Heart left ventricle (tissue), 16 donors: ENCODE measurements at places on chromosomes 16 and 17.

DNA sequence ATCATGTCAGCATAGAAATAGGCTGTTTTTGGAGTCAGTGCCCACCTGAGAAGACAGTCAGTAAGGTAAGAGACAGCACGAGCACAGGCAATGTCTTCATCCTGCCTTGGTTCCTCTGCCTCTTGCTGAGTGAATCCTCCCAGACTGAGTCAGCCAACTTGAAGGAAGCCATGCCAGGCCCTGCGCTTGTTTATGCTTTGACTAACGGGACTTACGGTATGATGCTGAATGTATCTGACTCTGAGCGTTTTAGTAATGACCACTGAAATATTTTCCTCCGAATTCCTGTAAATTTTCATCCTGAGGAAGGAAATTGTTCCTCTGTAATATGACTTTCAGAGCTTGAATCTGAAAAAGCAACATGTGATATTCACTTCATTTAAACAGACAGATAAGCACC is 18.0 kb downstream of the C17orf67 start:
- no peaks in the 10 kb centered on the region for H3K27me3 ChIP-seq
- DNase-seq, result no peak
- no peak overlapping the region for H3K4me3 ChIP-seq
- no peak overlapping the region for H3K27ac ChIP-seq

GRCh38 chr17:34665150-34665806 is 85.9 kb downstream of the TMEM132E start:
- no peak overlapping the region for H3K27ac ChIP-seq
- no peak for DNase-seq
- no peaks in the 10 kb centered on the region for H3K36me3 ChIP-seq
- H3K27me3 ChIP-seq, result no peaks in the 10 kb centered on the region

GRCh38 chr16:88854306-88855111 is 2.2 kb downstream of the GALNS start:
- DNase-seq, result no peak
- no peak overlapping the region for H3K4me3 ChIP-seq
- peaks cover 20% of the 10 kb centered on the region for H3K36me3 ChIP-seq

DNA sequence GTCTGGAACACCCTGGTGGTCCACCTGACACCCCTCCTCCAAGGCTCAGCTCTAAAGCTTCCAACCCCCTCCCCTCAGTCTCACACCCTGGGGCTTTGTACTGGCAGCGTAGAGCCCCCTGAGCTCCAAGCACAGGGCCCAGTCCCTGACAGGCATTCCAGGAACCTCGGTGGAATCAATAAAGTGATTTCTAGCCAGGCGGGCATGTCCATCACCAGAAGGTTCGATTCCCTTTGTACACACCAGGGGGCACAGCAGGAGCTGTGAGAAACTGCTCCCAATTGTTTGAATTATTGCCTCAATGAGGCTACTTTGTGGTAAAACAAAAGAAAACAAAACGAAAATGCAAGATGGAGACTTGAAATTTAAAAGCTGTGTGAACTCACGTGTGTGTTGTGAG is 51.8 kb downstream of the SMPD3 start:
- no peak for DNase-seq
- H3K4me1 ChIP-seq, result no peaks in the 10 kb centered on the region
- no peaks in the 10 kb centered on the region for H3K36me3 ChIP-seq
- H3K27ac ChIP-seq, result no peak overlapping the region

DNA sequence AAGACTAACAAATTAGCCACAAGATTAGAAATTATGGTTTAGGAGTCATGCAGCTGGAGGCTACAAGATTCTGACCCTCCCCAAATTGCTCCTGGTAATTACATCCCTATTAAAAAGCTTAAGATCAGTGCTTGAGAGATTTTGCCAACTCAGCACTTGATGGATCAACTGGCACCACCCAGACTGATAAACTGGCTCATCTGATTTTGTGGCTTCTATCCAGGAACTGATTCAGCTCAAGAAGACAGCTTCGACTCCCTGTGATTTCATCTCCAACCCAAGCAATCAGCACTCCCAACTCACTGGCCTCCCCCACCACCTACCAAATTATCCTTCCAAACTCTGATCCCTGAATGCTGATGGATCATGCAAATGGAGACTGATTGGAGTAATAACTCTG is 94.8 kb downstream of the TNFRSF13B start:
- no peaks in the 10 kb centered on the region for H3K36me3 ChIP-seq
- H3K4me1 ChIP-seq, result no peaks in the 10 kb centered on the region
- no peaks in the 10 kb centered on the region for H3K27me3 ChIP-seq
- no peak for DNase-seq

- DNase-seq, result no peak
- no peak overlapping the region for H3K4me3 ChIP-seq
- H3K36me3 ChIP-seq, result no peaks in the 10 kb centered on the region
- no peaks in the 10 kb centered on the region for H3K27me3 ChIP-seq
Observed at GRCh38 chr17:76502341-76503211, 1.4 kb upstream of the RHBDF2 start.

DNA sequence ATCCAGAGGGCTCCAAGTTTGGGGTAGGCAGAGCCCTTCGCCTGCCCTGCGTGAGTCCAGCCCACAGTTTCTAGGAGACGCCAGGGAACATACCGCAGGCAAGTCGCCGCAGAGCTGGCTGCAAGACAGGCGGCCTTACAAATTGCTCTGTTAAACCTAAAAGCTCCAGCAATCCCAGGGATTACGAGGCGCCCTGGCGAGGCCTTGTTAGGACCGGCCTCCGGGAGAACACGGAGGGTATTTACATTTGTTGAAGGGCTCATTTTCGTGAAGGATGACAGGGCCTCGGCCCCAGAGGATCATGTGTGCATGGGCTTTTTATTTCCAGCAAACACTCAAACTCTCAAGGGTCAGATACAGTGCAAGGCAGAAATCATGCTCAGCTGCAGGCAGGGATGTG is 77.6 kb upstream of the FOXF1 start:
- no peak overlapping the region for H3K4me3 ChIP-seq
- no peak for DNase-seq
- H3K27me3 ChIP-seq, result no peaks in the 10 kb centered on the region
- H3K36me3 ChIP-seq, result no peaks in the 10 kb centered on the region

GRCh38 chr16:78450255-78450654 is 350.8 kb downstream of the WWOX start:
- no peak for DNase-seq
- no peak overlapping the region for H3K27ac ChIP-seq
- no peak overlapping the region for H3K4me3 ChIP-seq
- peaks cover 3% of the 10 kb centered on the region for H3K4me1 ChIP-seq
- H3K27me3 ChIP-seq, result no peaks in the 10 kb centered on the region

DNA sequence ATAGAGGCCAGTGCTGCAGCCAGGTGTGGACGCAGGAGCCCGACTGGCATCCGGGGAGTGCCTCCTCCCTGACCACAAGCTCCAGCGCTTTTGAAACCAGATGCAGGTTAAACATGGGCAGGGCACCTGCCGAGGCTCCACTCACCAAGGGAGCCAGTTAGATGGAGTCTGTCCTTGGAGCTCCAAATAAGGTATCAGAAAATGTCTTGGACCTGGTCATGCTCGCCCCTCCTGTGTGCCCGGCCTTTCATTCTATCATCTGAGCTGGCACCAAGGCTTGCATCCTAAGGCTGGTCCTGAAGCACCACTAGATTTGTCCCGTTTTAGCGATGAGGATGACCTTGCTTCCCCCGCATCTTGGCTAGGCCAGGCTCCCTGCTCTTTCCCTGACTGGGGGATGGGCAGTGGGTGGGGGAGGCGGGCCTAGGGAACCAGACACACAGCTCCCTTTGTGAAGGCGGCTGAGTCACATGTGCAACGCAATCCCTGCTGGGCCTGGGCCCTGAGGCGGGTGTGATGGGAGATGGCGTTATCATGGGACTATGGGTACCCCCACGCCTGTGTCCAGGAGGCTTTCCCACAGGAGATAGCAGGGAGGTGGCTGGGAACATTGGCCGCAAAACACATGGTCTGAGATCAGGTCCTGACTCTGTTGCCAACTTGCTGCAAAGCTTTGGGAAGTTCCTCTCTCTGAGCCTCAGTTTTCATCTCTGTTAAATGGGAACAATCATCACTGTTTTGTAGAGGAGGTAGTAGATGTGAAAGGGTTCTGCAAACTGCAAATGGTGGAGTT is 5.0 kb upstream of the ADGRG1 start:
- H3K36me3 ChIP-seq, result no peaks in the 10 kb centered on the region
- H3K27me3 ChIP-seq, result no peaks in the 10 kb centered on the region
- no peak overlapping the region for H3K4me3 ChIP-seq
- DNase-seq, result peak; percentile 57
- H3K27ac ChIP-seq, result no peak overlapping the region
- H3K4me1 ChIP-seq, result peaks cover 8% of the 10 kb centered on the region

DNA sequence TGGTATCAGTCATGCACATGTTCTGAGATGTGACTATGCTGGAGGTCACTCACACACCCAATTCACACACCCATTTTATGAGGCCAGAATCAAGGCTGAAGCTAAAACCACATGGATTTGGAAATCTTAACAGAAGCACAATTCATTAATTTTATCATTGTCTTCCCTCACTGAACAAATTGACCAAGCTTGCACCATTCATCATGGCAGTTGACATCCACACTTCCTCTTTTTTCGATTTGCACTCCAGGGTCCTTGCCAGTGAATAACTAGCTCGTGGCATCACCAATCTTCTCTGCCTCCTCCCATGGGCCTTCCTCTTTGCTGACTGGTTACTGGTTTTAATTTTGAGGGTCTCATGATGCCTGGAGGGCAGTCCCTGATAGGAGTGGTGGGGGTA is 123.0 kb upstream of the ASIC2 start:
- no peak overlapping the region for H3K27ac ChIP-seq
- H3K36me3 ChIP-seq, result no peaks in the 10 kb centered on the region
- no peaks in the 10 kb centered on the region for H3K27me3 ChIP-seq
- H3K4me1 ChIP-seq, result no peaks in the 10 kb centered on the region
- no peak for DNase-seq

DNA sequence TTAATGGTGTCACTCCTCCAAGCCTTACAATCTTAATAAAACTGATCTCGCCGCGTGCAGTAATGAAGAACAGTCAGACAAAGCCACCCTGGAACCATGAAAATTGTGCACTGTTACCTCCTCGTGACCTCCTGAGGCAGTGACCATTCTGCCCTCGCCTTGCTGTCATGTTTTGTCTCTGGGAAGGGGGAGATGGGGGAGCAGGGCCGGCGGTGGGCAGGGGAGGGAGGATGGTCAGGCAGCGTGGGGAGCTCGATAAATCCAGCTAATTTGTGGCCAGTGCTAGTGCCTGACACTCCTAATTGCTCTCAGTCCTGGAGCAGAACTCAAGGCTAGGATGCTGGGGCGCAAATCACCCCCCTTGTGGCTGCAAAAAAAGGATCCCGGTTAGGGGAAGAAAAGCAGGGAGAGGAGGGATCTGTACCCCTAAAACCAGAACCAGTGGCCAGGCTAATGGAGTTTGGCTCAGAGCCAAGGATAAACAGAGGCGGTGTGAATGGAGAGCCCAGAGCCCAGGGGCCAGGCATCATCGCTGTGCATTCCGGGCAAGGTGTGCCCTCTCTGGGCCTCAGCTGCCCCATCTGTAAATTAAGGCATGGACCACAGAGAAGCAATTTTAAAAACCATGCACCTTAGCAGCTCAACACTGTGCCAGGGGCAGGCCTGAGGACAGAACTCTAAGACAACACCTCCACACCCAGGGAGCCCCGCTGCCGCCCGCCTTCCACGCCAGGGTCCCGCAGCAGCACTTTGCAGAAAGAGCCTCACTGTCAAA is 113.3 kb downstream of the ZNF423 start:
- H3K27me3 ChIP-seq, result no peaks in the 10 kb centered on the region
- DNase-seq, result no peak
- H3K27ac ChIP-seq, result no peak overlapping the region
- no peaks in the 10 kb centered on the region for H3K4me1 ChIP-seq
- no peak overlapping the region for H3K4me3 ChIP-seq

- H3K27ac ChIP-seq, result peak overlapping the region; percentile 98
- no peaks in the 10 kb centered on the region for H3K27me3 ChIP-seq
- peak overlapping the region; percentile 86 for H3K4me3 ChIP-seq
Observed at GRCh38 chr16:1534021-1535020, 855 bp downstream of the TMEM204 start.

GRCh38 chr16:60929-61878 is 7.6 kb downstream of the SNRNP25 start:
- DNase-seq, result no peak
- no peak overlapping the region for H3K4me3 ChIP-seq
- H3K4me1 ChIP-seq, result no peaks in the 10 kb centered on the region
- no peak overlapping the region for H3K27ac ChIP-seq

GRCh38 chr16:25161753-25162367 is 50.3 kb downstream of the LCMT1 start:
- H3K27me3 ChIP-seq, result no peaks in the 10 kb centered on the region
- peaks cover 89% of the 10 kb centered on the region for H3K36me3 ChIP-seq
- H3K27ac ChIP-seq, result no peak overlapping the region
- H3K4me1 ChIP-seq, result no peaks in the 10 kb centered on the region
- H3K4me3 ChIP-seq, result no peak overlapping the region

DNA sequence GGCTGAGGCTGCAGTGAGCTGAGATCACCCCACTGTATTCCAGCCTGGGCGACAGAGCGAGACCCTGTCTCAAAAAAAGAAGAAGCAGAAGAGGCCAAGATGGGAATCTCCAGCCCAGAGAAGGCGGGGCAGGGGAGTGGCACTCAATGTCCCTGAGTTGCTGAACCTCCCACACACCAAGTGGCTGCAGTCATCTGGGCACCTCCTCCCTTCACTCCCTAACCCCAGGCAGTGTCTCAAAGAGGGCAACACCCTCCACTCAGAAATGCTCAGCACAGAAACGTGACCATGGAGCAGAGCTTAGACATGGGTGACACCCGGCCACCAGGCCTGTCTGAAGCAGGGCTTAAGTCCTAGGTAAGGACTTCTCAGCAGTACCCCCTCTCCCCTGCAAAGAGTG is 36.3 kb upstream of the BCAR1 start:
- H3K4me3 ChIP-seq, result no peak overlapping the region
- H3K27ac ChIP-seq, result no peak overlapping the region
- H3K36me3 ChIP-seq, result no peaks in the 10 kb centered on the region
- H3K27me3 ChIP-seq, result no peaks in the 10 kb centered on the region
- H3K4me1 ChIP-seq, result peaks cover 10% of the 10 kb centered on the region
- no peak for DNase-seq

GRCh38 chr16:11893571-11893970 is 22.2 kb downstream of the GSPT1 start:
- no peaks in the 10 kb centered on the region for H3K27me3 ChIP-seq
- H3K4me1 ChIP-seq, result no peaks in the 10 kb centered on the region
- no peak for DNase-seq
- no peak overlapping the region for H3K4me3 ChIP-seq
- no peak overlapping the region for H3K27ac ChIP-seq

- no peak overlapping the region for H3K4me3 ChIP-seq
- H3K27ac ChIP-seq, result no peak overlapping the region
- no peak for DNase-seq
- H3K36me3 ChIP-seq, result peaks cover 15% of the 10 kb centered on the region
Observed at GRCh38 chr17:4712526-4712925, 2.1 kb downstream of the ARRB2 start.

GRCh38 chr17:75602644-75603043 is 15.0 kb downstream of the MYO15B start:
- H3K36me3 ChIP-seq, result peaks cover 13% of the 10 kb centered on the region
- no peaks in the 10 kb centered on the region for H3K27me3 ChIP-seq
- no peak overlapping the region for H3K4me3 ChIP-seq
- DNase-seq, result no peak
- H3K4me1 ChIP-seq, result no peaks in the 10 kb centered on the region
